ENCODE measurements at places on chromosomes 13 and 19. TPM values are rescaled to one million over a fixed set of nuclear protein-coding genes. Genes with fewer than 3 reads are reported as not detected.
A peak's percentile ranks its signal among the peaks of the same experiment; 100 is the strongest.

Gene RRAS
- 41.7 TPM for total RNA-seq

Gene IGFL3
- not detected for total RNA-seq

- no peak for DNase-seq
Measured at GRCh38 chr13:93848247-93848646, 621.6 kb downstream of the GPC6 start.

Gene HCN2
- total RNA-seq: 0.15 TPM

Gene TMEM38A
- 6.4 TPM for total RNA-seq

DNA sequence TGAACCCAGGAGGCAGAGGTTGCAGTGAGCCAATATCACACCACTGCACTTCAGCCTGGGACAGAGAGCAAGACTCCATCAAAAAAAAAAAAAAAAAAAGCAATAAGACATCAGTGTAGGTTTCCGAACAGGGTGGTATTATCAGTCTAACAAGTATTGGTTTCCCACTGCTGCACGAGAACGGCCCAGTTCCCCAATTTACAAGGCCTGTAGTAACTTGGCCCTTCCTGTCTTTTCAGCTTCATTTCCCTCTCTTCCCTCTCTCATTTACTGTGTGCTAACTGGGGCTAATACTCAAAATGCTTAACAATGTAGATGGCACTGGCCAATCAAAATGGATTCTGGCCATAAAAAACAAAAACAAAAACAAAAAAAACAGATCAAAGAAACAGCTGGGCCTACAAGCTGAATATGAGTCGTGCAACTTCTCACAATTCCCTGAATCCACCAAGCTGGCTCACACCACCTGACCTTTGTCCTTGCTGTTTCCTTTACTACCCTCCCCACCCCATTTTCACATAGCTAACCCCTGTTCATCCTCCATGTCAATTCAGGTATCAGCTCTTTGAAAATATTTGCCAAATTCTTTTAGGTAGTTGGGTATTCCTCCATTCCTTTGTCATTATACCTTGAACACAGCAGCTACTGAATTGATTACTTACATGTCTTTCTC, 2.4 kb downstream of the TEX101 start:
- no peak for DNase-seq

GRCh38 chr19:6503407-6504201, 1.5 kb upstream of the TUBB4A start:
- DNase-seq: no peak

Gene AMH
- 1.6 TPM for total RNA-seq

DNA sequence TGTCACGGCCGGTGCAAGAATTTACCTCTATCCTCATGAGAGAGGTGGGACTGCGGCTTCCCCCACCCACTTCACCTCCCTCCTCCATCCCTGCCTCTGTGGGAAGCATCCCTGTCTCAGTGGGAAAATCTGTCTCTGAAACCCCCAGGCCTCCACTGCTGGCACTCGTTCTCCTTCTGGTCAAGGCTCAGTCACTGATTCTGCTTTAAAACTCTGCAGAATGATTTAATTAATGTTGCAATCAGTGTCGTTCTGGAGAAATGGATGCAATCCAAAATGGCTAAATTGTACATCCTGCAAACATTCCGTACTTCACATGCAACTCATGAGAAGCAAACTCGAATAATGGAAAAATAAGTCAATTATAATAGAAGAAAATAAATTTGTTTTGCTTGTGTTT, 5.6 kb downstream of the RASL11A start:
- no peak for DNase-seq

Gene NECTIN2
- total RNA-seq: 125 TPM

Gene ADGRE2
- 1.6 TPM for total RNA-seq

Gene CD70
- total RNA-seq: not detected

- peak; percentile 36 for DNase-seq
Measured at GRCh38 chr13:25114220-25114619, 18.3 kb downstream of the PABPC3 start.

Gene ERICH4
- not detected for total RNA-seq

GRCh38 chr13:54637366-54637765, 1608.8 kb downstream of the OLFM4 start:
- no peak for DNase-seq

All from left colon (tissue), 2 donors.